ENCODE measurements at places on chromosomes 5 and 9.

- no peak for DNase-seq
Measured at GRCh38 chr9:79766091-79766490, 194.3 kb downstream of the TLE4 start.

GRCh38 chr9:126376311-126377175 lies 49.9 kb downstream of the MVB12B start:
- no peak for DNase-seq

- DNase-seq = no peak
Measured at GRCh38 chr9:91658513-91659105, 235.0 kb upstream of the NFIL3 start.

- no peak for DNase-seq
Measured at GRCh38 chr9:125752070-125752628, 5.0 kb downstream of the PBX3 start.

DNA sequence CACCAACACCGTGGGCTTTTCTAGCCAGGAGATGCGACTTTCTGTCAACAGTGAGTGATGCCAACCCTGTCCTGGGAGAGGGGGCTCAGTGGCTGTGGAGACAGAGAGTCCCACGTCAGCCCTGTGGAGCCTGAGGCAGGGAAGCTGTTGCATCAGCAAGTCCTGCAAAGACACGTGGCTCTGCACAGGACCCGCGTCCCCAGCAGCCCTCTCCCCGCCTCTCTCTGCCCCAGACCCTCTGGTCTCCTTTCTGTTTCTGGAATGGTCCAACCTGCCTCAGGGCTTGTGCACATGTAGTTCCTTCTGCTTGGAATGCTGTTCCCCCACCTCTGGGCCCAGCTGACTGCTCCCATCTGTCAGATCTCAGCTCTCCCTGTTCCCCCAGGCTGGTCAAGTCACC lies 60.4 kb downstream of the HMCN2 start:
- no peak for DNase-seq

DNA sequence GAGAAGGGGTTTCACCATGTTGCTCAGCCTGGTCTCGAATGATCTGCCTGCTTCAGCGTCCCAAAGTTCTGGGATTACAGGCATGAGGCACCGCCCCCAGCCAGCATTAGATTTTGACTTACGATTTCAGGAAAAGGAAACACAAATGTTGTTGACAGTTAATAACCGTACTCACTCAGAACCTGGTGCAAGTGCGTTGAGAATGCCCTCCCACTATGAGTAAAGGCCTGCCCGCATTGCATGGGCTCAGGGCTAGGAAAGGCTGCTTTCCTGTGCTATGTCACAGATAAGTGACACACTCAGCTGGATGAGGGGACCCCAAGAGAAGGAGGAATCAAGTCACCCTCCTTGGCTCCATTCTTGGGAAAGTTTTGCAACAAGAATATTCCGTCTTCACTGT lies 42.4 kb downstream of the NDST1 start:
- DNase-seq = no peak

GRCh38 chr5:168365581-168366081 lies 74.2 kb downstream of the WWC1 start:
- DNase-seq = no peak

DNA sequence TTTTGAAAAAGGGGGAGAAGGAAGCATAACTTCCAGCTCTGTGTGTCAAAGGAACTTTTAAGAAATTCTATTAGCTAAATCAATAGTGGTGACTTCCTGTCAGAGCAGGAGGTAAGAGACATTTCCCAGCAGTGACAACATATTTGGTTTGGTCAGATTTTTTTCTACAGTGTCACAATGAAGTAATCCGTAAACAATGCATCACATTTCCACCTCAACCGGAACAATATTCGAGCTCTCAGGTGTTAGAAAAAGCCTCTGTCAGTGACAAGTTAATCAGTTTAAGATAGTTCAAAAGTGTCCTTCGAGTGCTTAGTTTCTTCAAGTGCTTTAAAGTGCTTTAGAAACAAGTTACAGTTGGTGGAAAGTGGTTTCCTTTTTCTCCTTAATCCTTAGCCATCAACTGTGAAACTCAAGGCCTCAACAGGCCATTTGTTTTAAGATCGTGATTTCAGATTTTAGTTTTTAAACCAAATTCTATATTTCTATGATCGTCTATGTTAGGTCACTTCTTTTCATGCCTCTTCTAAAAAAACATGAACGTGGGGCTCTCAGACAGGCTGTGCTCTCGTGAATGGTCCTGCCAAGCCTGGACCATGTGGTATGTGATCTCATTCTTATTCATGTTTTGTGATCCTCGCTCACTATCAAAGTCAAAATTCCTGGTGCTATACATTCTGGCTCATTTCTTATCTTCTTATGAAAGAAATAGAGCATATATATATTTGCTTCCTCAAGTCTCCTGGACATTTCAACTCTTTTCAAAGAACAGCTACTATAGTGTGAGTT lies 181.9 kb upstream of the HMHB1 start:
- DNase-seq = no peak

Data from BJ (cell line).